ENCODE measurements at places on chromosomes 12 and 14.
A peak's percentile ranks its signal among the peaks of the same experiment; 100 is the strongest.

DNA sequence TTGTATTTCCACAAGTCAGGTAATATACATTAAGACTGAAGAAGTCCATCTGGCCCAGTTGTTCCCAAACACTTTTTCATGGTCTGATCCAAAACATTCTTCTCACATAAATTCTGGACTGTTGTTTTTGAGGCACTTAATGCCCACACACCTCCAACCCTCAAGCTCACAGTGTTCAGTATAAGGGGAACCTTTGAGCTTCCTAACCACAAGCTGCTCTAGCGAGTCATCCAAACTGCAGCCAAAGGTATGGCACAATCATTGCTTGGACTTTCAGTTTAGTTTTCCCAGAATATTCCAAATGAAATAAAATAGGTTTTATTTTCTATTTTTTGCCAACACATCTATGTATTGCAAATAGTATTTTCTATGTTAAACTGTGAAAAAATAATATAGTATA is 103.0 kb downstream of the PUS7L start:
- DNase-seq = no peak

DNA sequence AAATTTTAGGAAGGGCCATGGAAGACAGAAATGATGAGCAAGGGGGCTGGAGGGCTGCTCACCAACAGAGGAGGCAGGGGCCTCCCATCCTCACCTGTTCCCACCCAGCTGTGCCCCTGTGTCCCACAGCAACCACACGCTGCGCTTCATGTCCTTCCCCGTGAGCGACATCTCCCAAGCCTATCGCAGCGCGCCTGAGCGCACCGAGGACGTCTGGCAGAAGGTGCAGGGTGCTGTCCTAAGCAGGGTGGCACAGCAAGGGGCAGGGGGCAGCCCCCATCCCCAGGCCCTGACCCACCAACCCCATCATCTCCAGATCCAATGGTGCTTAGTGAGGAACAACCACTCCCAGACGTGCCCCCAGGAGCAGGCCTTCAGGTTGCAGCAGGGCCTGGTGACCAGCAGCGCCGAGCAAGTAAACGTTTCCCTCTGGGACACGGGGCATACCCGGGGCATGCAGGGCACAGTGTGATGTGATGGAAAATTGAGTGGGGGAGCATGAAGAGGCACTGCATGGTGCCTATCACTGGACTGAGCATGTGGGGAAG is 8.1 kb downstream of the CARMIL3 start:
- DNase-seq = no peak

GRCh38 chr12:32100361-32100760 is 6.3 kb upstream of the BICD1 start:
- no peak for DNase-seq

- DNase-seq = peak; percentile 96
Measured at GRCh38 chr12:116142936-116143898, 134.3 kb downstream of the MED13L start.

DNA sequence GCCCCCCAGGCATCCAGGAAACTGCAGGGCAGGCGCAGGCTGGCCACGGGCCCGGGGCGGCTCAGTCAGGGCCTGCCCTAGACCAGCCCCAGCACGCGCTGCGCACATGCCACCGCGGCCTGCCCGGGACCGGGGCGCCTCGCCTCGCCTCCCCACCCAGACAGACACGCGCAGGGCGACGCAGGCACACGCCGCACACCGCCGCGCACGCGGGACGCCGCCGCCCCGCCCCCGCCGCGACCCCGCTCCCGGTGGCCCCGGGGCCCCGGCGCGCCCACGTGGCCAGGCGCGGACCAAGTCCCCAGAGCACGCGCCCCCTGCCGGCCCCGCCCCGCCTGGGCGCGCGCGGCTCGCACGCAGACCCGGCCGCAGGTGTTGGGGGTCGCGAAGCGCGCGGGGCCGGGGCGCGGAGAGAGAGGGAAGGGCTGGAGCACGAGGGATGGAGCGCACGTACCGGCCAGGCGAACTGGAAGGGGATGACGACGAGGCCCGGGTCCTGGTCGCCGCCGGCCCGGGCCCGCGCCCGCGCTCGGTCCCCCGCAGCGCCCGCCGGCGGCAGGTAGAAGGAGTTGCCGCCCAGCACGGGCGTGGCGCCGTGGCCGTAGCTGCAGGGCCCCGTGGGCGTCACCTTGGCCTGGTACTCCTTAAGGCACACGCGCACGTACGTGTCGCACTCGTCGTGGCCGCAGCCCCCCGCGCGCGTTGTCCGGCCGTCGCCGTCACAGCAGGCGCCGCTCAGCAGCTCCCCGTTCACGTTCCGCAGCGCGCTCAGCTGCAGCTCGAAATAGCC is 1.1 kb downstream of the JAG2 start:
- no peak for DNase-seq

DNA sequence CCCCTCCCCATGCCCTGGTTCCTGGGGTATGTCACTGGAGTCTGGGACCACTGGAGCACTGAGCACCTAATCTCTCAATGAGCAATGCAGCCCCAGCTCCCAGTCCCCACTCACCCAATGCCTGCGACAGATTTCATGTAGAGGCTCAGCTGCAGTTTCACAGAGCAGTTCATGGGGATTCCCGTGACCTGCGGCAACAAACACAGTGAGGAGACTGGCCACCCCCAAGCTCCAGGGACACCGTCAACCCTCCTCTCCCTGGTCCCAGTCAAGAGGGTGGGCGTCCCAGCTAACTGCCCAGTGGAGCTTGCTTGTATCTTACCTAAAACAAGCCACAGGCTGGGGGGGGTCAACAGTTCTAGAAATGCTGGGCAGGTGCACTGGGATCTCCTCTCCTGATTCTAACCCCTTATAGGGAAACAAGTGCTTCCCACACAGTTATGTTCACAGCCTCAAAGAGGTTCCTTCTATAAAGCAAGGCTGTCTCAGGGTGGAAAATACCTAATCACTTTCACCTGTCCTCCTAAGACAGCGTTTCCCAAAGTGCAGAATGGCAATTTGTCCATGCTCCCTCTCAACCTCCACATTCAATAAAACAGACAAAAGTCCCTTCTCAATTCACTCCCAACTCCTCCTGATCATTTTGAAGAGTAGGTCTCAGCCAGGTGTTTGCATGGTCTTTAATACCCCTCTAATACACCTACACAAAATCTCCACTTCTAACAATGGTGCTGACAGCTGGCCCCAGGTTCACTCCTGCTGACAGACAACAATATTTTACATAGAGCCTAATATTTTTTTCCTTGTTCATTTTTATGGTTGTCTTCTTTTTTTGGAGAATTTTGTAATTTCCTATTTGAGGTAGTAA is 68.3 kb downstream of the SCARB1 start:
- DNase-seq = no peak

- peak; percentile 34 for DNase-seq
Measured at GRCh38 chr12:52037248-52037861, 13.9 kb upstream of the NR4A1 start.

DNA sequence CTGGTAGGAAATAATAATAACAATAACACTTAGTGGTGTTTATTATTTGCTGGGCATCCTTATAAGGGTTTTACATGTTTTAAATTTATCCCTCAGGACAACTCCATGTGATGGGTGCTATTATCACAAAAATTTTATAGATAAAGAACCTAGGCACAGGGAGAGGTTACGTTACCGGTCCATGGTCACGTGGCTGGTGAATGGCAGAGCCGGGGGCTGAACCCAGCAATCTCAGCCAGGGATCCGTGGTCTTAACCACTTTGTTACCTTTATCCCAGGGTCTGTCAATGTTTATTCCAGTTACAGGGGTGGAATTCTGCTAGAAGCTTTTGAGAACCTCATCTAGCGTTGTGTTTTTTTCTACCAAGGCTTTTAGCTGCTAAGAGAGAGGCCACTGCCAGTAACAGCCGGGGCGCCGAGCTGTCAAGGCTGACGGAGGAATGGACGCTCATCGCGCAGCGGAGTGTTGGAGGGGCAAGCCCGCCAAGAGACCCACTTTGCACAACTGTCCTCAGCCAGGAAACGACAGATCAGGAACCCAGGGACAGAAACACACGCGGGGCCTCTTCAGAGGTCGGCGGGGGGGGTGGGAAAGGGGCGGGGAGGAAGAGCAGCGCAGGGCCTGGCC is 418 bp downstream of the AMN1 start:
- no peak for DNase-seq

- no peak for DNase-seq
Measured at GRCh38 chr12:109482894-109483293, 5.5 kb downstream of the UBE3B start.

GRCh38 chr12:94427501-94428381 is 31.9 kb downstream of the CEP83 start:
- DNase-seq = peak; percentile 67

- no peak for DNase-seq
Measured at GRCh38 chr12:94123127-94123526, 25.2 kb upstream of the PLXNC1 start.

DNA sequence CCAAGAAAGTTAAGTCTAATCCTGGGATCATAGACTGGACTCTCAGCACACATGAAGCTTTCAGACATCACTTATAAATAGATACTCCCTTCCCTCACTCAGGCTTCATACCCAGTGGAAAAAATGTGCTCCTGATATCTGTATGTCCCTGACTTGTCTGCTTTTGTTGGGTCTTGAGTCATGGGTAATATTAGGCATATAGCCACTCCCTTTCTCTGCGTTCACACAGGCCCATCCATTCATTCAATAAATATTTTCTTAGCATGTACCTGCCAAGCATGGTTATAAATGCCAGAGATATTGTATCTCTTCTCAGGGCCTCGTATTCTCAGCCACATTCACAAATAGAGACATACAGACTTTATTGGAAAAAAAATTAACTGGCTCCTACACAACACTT is 43.5 kb downstream of the COX16 start:
- no peak for DNase-seq

- DNase-seq = no peak
Measured at GRCh38 chr12:29160230-29160629, 11.2 kb downstream of the FAR2 start.

GRCh38 chr14:33933386-33933933 is 17.4 kb downstream of the EGLN3 start:
- no peak for DNase-seq

DNA sequence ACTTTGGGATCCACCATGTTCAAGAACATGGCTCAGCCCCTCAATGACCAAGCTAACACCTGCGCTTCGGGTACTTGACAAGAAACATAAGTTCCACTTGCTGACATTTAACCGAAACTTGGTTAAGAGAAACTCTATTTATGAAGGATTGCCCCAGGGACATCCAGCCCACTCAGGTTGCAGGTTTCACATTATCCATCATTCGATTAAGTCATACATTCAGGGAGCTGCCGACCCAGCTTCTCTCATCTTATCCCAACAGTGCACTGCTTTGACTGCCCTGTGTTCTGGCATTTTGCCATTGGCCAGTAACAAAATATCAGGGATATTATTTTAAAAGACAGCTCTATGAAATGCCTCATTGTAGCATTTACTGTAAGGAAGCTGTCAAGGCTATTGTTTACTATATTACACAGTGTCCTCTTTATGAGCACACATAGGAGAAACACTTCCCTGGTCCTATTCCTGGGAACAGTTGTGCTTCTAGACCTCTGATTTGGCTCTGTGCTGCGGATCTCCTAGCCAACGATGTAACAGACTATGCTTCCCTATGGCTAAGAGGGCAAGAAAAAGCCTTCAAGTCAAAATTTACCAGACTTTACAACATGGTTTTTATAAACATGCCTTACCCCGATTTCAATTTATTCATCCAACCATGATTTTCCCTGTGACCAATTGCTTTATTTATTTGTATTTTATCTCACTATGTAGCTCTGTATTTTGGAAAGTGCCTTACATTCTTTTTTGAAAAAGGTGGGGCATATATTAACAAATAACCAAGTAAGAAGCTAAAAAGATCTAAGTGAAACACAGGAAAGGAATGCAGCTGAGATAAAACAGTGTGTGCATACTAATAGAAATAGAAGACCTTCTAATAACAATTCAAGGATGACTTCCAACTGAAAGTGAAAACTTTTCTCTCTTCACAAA is 109.3 kb downstream of the ITPR2 start:
- no peak for DNase-seq

DNA sequence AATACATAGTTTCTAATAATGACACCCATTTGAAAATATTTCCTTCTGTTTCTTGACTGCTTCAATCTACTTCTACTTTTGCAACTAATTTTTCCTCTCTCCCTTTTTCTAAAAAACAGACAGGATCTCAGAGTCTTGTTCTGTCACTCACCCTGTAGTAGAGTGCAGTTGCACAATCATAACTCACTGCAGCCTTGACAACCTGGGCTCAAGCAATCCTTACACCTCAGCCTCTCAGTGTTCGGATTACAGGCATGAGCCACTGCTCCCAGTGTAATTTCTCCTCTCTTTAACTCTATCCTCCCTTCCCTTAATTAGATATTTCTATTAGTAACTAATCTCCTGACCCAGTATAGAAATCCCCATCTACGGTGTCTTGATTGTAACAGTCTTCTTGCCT is 45.4 kb downstream of the SENP1 start:
- DNase-seq = no peak

DNA sequence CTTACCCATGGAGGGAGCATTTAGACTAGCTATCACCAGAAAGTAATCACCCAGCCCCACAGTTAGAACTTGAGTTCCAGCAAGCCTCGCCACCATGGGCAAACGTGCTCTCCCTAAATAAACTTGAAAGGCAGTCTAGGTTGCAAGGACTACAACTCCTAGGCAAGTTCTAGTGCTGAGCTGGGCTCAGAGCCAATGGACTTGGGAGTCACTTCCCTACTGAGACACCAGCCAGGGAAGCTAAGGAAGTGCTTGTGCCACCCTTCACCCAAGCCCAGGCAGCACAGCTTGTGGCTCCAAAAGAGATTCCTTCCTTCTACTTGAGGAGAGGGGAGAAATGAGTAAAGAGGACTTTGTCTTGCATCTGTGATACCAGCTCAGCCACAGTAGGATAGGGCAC is 57.9 kb downstream of the SLCO1A2 start:
- DNase-seq = peak; percentile 32

DNA sequence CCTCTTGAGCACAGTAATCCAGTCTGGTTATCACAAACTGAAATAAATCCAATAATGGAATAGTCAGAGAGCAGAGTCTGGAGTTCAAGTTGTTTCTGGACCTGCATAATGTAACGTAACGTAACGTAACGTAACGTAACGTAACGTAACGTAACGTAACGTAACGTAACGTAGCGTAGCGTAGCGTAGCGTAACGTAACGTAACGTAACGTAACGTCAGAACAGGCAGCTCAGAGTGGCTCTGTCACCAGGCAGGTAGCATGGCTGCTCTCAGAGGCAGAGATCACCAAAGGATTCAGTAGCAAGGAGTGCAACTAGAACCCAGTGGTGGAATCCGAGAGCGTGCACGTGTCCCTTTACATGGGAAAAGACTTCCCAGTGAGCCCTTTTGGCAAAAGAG is 85.7 kb upstream of the USP44 start:
- no peak for DNase-seq
